ENCODE measurements at places on chromosomes 16 and 17.

- no peak for DNase-seq
Observed at GRCh38 chr17:16383216-16383615, 2.3 kb downstream of the UBB start.

- no peak for DNase-seq
Observed at GRCh38 chr17:64441772-64442540, 7.0 kb upstream of the MILR1 start.

- DNase-seq, result no peak
Observed at GRCh38 chr17:39130205-39130604, 21.2 kb downstream of the PLXDC1 start.

DNA sequence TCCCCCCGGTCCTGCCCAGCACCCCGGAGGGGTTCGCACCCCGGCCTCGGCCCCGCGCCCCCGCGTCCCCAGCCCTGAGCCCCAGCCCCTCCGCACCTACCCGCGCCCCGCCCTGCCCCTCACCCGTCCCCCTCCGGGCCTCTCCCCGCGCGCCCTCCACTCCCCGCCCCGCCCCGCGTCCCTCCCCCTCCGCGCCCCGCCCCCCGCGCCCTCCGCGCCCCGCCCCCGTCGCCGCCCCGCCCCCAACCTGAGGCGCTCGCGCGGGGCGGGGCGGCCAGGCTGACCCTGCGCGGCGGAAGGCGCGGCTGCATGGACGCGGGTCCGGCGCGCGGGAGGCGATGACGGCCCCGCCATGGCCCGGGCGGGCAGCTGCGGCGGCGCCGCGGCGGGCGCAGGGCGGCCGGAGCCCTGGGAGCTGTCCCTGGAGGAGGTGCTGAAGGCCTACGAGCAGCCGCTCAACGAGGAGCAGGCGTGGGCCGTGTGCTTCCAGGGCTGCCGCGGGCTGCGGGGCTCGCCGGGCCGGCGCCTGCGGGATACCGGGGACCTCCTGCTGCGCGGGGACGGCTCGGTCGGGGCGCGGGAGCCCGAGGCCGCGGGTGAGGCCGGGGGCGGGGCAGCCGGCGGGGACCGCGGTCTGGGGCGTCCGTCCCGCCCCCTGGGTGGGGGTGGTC lies at the start of gene SPIRE2:
SPIRE2 (plus strand) TSS at position 277 of the 671 bp plus-strand sequence; CDS start at position 353, 76 bp downstream.
- DNase-seq, result peak; percentile 47

- DNase-seq, result no peak
Observed at GRCh38 chr17:2011411-2012371, 13.4 kb downstream of the RTN4RL1 start.

DNA sequence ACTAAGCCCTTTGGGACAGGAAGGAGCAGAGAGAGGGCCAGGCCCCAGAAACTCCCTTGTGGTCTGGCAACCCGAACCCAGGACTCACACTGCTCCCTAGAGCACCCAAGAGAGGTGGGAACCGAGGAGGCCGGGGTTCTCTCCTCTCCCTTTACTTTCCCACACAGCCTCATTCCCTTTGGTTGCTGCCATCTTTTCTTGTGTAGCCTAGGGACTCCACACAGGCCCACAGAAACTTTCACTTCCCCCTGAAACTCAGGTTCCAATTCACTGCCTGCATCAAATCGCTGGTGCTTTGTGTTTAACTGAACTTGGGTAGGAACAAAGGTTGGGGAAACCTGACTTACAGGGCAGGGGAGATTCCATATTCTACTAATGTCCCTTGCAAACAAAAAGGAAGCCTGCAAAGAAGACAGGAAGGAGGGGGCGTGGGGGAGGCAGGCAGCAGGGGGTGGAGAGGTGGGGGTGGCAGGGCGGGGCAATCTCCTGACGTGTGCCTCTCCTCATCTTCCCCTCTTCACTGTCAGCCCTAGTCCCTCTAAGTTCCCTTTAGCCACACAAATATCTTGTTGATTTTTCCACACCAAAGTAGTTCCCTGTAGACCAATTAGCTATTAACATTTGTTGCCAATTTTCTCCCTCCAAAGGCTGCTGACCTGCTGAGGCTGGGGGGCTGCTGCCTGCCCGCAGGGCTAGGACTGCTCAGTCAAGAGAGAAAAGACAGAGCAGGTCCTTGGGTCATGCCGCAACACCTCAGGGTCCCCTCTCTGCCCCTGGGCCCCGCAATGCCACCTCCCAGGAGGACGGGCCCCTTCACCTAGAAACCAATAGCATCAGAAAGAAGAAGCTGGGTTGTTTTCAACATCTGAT lies 8.0 kb downstream of the ST3GAL2 start:
- peak; percentile 34 for DNase-seq

- no peak for DNase-seq
Observed at GRCh38 chr17:21373696-21374440, 2.3 kb upstream of the KCNJ12 start.

GRCh38 chr16:77491091-77491490 lies 56.3 kb upstream of the ADAMTS18 start:
- no peak for DNase-seq

DNA sequence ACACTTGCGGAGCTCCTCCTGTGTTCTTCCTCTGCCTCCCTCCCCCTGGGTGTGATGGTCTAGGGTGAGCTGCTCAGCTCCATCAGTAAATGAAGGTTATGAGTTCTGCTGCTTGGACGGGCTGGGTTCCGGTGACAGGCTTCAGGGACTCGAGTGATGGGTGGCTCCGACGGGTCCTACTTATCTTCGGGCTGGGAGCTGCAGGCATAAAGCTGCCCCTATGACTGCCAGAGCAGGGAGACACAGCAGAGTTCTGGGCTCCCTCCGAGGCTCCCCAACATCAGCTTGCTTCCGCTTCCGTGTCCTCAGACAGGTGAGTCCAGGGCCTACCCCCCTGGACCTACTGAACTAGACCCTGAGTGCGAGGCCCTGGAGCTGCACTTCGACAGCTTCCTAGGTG lies 11.3 kb upstream of the MLKL start:
- no peak for DNase-seq

DNA sequence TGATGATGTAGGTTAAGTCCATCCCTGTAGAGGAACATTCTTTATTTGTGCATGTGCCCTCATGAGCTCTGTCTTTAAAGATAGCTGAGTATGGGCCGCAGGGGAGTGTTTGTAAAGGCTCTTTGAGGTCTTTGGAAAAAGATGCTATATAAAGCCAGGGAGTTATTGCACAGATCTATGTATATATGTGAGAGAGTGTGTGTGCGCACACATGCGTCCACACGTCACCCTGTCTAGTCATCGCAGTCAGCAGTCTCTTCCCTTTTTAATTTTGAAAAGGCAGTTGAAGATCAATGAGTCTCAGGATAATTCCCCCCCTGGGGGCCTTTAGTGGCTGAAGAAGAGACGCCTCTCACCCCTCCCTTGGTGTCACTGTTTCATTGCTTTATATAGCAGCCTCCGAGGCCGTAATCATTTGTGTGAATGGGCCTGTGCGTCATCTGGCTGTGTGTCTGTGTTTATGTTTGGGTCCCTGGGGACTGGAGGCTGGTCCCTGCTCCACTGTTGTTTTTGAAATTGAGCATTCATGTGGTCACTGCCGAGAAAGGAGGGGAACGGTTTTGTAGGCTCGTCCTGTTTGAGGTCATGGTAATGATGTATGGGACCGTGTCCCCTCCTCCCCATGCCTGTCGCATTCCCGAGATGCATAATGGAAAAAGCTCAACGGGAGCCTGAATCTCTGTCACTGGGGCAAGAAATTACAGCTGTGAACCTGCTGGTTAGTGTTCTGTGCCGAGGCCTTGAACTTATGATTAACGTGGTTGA lies 143.9 kb downstream of the SNX29 start:
- no peak for DNase-seq

DNA sequence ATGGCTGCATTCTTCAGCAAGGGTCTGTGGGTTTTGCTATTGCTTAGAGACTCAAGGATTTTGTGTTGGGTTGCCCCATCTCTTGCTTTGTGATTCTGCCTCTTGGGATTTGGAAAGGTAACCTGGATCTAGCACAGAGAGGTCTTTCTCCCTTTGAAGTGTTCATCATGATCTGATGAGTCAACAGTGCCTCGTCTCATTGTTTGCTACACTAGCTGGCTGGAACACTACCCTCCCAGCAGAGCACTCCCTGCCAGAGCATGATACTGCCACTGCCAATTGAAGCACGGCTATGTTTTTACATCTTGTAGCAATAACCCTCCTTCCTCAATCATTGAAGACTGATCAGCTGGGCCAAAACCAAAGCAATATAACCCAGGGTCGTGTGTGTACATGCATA lies 361.0 kb downstream of the CDH13 start:
- no peak for DNase-seq

DNA sequence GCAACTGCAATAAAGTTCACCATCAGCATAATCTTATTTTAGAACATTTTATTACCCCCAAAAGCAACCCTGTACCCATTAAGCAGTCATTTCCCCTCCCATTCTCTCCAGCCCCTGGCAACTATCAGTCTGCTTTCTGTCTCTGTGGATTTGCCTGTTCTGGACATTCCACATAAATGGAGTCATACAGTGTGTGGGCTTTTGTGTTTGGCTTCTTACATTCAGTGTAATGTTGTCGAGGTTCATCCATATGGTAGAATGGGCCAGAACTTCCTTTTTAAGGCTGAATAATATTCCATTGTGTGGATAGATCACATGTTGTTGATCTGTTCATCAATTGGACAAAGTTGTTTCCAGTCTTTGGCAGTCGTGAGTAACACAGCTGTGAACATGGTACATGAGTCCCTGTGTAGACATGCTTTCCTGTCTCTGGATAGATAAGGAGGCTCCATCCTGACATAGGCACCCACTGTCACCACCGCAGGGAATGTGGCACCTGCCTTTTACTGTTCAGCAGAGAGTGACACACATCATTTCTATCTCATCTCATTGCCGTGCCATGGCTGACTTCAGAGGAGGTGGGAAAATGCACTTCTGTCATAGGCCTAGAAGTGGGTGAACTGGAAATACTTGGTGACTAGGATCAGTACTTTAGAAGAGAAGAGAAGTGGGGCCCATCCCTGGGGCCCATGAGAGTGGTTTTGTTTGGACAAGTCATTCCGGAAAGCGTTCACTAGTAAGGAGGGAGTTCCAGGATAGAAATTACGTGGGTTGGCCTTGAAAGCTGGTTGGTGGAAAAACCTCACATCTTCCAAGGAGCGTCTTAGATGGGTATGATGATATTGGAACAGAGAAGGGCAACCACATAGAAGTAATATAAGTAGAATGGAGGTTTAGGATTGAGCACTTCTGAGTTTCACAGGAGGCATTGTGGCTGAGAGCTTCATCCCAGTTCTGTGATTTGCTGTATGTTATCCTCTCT lies 25.8 kb downstream of the EPN2 start:
- DNase-seq, result peak; percentile 45

- no peak for DNase-seq
Observed at GRCh38 chr17:13027246-13027645, 9.4 kb upstream of the ELAC2 start.

DNA sequence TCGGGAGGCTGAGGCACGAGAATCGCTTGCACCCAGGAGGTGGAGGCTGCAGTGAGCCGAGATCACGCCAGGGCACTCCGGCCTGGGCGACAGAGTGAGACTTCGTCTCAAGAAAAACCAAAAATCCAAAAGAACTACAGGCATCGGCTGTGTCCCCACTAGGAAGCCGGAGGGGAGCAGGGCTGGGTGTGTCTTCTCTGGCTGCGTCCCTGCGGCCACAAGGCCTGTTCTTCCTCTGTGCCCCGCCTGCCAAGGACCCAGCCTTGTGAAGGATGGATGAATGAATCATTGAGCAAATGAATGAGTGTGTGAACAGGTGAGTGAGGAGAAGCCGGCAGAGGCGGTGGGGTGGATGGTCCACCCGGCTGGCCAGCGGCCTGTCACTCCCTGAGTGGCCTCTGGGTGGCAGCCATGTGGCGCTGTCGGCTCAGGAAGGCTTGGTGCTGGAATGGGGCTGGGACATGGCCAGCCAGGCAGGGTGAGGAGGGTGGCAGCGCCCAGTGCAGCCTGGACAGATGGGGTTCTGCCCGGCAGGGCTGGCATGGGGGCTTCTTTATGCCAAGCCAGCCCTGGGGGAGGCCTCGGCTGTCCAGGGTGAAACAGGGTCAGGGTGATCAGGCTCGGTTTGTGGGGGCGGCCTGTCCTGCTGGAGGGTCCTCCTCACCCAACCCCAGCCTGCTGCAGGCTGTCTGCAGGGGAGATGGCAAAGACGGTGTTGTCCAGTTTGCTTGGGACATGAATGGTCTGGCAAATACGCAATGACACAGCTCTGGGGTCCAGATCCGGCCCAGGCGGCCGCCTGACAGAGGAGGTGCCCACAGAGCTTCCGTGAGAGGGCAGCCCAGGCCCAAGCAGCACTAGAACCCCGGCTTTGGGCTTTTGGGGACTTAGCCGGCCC lies 21.7 kb downstream of the SLC25A10 start:
- peak; percentile 61 for DNase-seq

DNA sequence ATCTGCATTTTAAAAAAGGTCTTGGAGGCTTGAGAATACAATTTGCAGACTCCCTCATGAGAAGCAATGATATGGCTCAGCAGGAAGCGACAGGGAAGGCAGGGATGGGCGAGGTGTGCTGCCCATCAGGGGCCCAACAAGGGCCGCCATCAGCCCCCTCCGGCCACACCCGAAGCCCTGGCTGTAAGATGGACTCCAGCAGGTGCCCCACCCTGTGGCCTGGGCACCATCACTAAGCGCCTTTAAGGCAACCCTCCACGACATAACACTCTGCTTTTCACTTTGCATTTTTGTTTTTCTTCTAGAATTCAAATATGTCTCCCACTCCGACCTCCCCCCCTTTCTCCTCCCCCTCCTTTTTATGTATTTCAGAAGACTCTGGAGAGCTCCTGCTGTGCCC lies 52.2 kb upstream of the RCVRN start:
- DNase-seq, result no peak

GRCh38 chr16:53084746-53085334 lies 30.0 kb downstream of the CHD9 start:
- DNase-seq, result no peak

DNA sequence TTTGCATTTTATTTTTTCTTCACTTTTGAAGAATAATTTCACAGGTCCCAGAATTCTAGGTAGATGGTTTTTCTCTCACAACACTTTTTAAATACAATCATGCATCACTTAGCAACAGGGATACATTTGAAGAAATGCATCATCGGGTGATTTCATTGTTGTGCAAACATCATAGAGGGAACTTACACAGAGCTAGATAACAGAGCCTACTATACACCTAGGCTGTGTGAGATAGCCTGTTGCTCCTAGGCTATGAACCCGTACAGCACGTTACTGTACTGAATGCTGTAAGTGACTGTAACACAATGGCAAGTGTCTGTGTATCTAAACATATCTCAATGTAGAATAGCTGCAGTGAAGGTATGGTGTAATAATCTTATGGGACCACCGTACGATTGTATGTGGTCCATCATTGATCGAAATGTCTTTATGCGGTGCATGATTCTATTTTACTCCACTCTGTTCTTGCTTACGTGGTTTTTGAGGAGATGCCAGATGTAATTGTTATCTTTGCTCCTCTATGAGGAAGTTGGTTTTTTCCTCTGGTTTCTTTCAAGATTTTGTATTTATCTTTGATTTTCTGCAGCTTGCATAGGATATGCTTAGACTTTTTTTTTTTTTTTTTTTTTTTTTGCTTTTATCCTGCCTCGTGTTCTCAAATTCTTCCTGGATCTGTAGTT lies 35.5 kb upstream of the TMEM92 start:
- DNase-seq, result no peak

Measured in T-helper 1 cell (primary cell).